EL (cell line): ENCODE measurements at places on chromosomes 4 and X.

DNA sequence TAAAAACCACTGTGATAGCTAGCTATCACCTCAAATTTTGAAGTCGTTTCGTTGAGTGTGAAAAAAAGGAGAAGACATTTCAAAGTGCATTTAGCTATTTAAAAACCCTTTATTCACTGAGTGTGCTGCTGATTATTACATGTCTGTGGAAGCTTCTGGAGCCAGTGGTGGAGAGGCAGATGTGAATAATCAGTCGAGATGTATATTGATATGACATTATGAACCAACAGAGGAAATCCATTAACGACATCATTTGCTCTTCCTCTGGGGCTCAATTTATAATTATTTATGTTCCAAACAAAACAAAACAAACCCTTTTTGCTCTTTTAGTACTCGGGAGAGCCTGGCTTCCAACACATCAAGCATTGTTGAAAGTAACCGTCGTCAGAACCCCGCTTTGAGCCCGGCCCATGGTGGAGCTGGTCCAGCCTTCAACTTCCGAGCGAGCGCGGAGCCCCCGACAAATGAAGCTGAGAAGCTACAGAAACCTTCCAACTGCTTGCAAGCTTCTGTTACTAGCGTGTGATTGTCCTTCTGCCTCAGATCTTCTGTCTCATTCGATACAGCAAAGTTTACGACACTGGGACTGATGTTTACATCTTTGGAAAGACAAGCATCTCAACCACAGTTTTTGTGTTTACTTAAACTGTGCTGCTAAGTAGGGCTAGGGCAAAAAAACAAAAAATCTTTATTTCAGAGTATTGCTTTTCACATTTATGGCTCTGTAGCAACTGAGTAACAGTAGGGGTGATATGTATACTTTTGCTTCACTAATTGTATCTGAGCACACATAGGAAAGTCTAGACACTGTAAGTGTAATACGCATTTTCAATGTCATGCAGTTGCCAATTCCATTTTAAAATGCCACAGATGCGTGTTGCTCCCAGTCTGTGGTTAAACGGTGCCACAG is 111.9 kb downstream of the STOX2 start:
- DNase-seq: no peak

DNA sequence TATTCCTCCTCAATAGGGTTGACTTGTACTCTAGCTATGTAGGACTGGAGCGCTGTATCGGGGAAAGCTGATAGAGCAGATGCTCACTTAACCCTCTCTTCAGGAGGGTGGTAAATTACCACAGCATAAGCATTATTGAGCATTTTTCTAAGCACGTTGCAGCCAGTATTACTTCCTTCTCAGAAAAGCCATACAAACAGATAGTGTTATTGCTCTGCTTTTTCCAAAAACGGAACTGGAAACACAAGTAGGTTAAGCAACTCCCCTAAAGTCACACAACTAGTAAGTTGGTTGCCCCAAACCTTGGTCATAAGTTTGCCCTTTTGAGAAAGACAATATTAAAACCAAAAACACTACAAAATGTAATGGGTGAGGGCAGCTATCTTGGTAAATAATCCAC is 73.9 kb downstream of the REELD1 start:
- DNase-seq: no peak

- peak; percentile 47 for DNase-seq
These were observed 47.8 kb downstream of the APLN start for GRCh38 chrX:129606918-129607317.

- no peak for DNase-seq
These were observed 68.0 kb upstream of the TLR2 start for GRCh38 chr4:153616006-153616555.

GRCh38 chr4:161900110-161900509 is 263.7 kb downstream of the FSTL5 start:
- no peak for DNase-seq
